Mesothelial cell of epicardium (in vitro differentiated cells): ENCODE measurements at places on chromosomes 2 and 18.

DNA sequence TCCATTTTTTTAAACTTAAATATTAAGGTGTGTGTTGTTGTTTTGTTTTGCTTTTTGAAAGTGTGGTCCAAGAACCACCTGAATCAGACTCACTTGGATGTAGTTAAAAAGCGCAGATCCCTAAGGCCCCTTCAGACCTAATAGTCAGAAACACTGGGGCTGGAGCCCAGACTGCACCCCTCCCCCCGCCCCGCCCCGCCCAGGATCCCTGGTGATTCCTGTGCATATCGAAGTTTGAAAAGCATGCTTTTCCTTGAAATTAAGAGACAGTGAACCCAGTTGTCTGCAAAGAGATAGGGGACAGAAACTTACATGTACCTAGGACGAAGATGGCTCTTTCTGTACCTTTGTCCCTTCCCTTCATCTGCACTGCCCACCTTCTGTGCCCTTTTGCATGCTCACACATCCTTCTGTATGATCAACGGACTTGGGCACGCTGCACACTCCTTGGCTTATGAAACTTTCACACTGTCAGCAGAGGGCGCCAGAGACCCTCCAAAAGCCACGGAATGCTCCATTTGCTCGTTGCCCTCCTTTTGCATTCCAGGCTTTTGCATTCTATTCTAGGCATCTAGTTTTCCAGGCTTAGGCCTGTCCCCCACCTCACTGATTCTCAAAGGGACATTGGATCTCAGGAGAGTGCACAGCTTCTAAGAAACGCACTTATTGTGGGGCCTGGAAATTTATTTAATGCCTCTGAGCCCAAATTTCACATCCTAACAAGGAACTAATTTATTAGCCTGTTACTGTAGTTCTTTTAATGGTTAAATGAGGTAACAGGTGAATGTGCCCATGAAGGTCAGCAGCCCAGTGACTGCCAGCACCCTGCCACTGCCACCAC lies 32.8 kb upstream of the SLC14A1 start:
- DNase-seq, result peak; percentile 84

DNA sequence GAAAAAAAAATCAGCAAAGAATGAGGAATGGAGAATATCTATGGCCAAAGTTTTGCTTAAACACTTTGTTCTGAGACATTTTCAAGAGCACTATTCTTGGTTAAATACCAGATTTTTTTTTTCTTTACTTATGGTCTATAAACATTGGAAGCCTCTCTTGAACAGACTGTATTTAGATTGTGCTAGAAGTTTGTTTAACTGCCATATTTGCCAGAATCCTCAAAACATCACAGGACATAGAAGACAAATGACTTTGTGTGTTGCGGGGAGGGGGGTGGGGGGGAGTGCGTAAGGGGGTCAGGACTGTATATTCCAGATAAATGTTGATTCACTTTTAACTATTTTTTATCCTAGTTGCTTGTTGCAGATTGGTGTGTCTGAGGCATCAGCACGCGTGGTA lies 262.0 kb downstream of the MEIS1 start:
- no peak for DNase-seq

DNA sequence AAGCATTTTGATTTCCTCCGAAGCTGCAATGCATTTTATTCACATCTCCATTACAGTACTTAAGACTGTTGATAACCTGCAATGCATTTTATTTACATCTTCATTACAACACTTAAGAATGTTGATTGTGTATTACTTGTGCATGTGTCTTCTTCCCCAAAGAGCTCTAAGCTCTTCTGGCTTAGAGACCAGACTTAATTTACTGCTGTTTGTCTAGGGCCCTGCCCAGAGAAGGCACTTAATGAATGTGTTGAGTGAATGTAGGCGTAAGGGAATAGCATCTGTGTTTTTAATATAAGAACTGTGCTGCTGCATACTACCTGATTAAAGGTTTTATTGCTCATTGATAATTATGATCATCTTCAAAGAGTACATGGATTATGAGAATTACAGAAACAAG lies 295.6 kb downstream of the ZNF385B start:
- DNase-seq, result no peak

DNA sequence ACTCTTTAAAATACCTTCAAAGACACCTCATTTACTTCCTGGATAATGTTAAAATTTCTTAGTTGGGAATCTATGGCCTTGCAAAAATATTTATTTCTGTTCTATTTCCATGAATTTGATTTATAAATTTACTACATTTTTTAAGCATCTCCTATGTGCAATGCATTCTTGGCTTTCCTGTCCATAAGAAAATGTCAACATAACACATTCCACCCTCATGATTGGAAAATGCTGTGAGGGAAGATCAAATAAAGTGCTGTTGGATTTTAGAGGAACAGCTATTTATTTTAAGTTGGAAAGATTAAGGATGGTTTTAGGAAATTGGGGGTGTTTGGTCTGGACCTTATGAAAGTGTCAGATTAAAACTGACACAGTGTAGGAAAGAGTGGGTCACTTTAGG lies 45.4 kb upstream of the MC4R start:
- no peak for DNase-seq

DNA sequence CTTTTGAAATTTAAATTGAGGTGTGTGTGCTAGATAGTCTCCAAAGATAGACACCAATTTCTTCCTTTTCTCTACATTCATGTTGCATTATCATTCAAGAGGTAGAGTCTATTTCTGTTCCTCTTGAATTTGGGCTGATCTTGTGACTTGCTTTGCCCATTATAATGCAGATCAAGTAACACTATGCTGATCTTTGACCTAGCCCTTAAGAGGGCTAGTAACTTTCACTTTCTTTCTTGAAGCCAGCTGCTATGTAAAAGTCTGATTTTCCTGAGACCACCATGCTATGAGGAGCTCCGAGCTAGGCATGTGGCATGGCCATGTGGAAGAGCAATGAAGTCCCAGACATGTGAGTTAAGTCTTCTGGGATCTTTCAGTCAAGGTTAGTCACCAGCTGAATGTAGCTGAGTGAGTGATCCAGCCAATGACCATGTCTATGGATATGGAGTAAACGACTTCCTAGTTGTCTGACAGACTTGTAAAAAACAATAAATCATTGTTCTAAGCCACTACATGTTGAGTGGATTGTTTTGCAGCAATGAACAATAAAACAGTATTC lies 189.4 kb upstream of the CWC22 start:
- DNase-seq, result no peak

- peak; percentile 54 for DNase-seq
Observed at GRCh38 chr2:205680067-205680466, 2.2 kb upstream of the NRP2 start.

GRCh38 chr2:37875403-37875906 lies 49.6 kb upstream of the RMDN2 start:
- no peak for DNase-seq

- no peak for DNase-seq
Observed at GRCh38 chr2:201135386-201135785, 19.4 kb downstream of the CFLAR start.

DNA sequence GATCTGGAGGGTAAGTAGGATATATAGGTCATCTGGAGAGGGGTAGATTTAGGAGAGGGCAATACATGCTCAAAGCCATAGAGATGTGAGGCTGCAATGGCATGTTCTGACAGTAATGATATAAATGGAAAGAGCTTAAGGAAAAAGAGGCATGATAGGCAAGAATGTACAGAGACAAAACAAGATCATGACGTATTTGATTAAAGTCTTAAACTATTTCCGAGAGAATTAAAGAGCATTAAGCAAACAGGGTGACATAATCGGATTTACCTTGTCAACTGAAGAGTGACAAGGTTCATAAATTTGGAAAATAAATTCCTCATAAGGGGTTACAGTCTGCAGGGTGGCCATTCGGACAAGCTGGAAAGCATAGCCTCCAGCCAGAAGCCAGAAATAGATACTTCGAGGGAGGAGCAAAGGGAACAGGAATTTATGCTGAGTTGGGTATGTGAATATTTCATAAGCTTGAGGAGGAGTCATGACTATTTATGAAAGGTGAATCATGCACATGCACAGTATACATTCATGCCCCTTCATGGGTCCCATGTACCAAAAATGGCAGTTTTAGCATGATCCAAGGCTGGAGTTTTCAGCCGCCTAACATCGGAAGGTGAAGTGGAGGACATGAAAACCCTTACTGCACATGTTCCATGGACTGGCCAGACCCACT lies 396.2 kb upstream of the VWC2L start:
- DNase-seq, result no peak

- no peak for DNase-seq
Observed at GRCh38 chr2:124131276-124131675, 106.2 kb downstream of the CNTNAP5 start.

- no peak for DNase-seq
Observed at GRCh38 chr2:126645211-126645618, 10.7 kb upstream of the GYPC start.

- DNase-seq, result no peak
Observed at GRCh38 chr2:142714600-142714999, 162.9 kb upstream of the KYNU start.

DNA sequence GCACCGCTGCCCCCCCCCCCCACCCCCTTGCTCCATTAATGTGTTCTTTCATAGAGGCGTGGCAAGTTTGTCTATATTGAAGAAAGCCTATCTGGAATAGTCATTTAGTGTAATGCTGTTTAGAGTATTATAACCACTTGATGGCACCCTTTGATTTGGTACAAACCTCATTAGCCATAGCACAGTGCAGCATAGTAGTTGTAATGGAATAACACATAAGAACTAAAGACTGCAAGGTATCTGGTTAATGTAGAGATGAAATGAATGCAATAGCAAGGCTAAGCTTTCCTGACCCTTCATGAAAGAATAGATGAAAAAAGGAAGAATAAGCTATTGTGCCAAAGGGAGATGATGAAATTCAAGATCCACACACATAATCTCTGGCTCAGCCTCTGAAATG lies 81.9 kb downstream of the EHBP1 start:
- no peak for DNase-seq

GRCh38 chr18:25229081-25229480 lies 122.9 kb downstream of the ZNF521 start:
- no peak for DNase-seq

DNA sequence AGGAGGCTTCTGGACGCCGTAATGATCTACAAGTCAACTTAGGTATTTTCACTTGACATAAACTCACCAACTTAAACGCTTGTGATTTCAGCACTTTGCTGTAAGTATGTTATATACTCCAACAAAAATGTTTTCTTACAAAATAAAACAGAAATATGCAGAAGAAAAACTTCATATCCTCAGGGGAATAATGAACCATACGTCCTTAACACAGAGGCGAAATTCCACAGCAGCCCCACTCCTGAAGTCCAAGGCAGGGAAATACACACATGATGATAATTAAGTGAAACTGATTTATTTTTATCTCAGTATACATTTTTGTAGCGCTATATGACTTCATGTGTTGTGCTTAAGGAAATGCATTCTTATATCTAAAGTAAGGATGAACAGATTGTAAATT lies 335.4 kb upstream of the VWC2L start:
- no peak for DNase-seq

DNA sequence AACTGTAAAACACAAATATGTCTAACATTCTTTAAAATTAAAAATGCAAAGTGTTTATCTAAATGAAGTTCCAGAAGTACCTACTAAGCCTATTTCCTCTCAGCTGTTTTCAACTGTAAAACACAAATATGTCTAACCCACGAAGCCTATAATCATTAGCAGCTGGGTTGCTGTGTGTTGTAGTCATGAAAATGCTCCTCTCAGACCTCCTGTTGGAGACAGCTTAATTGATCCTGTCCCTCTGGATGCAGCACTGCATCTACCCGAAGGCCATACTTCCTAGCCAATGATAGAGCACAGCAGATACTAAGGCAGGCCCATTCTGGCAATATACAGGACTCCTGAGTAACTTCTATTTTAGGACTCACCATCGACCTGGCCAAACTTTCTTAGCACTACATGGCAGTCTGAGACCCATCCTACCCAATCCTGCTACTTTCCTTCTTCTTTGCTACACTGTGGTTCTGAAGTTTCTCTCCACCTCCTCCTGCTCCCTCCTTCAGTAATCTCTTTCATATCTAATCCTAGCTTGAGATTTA lies 92.5 kb upstream of the RBBP8 start:
- no peak for DNase-seq

DNA sequence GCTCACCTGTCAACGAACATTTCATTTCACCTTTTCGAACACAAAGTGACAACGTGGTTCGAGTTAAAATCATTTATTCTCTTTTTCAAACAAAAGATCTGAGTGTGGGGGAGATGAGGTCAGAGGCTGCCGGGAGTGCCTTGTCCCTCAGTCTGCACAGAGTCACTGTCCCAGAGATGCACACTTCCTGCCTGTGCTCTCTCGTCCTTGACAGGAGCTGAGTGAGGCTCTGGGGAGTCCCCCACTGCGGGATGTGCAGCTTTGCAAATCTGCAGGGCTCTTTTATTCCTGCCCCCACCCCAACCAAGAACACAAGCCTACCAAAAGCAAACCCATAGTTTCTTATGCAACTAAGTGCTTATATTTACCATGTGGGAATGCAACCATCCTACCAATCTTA lies 497.8 kb downstream of the EIPR1 start:
- no peak for DNase-seq

DNA sequence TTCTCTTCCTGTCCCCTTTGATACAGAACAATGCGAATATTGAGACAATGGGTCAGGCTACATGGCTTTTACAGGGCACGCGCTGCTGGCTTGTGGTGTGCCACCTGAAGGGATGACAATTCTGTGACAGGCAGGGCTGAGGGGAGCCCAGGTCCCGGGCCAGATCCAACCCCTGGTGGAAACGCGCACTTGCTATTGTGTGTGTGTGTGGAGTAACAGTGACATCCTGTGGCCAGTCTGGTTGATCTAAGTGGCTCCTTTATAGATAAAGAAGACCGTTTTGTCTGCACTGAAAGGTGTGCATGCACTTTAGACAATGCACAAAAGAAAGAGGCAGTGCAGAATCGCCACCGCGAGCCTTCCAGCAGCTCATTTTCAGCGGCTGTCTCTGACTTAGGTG lies 273.6 kb downstream of the HRH4 start:
- peak; percentile 41 for DNase-seq

GRCh38 chr2:5691985-5692529 lies at the start of gene SOX11:
SOX11 (plus strand) TSS chr2:5692384; CDS start chr2:5692722, 338 bp downstream.
- peak; percentile 98 for DNase-seq

DNA sequence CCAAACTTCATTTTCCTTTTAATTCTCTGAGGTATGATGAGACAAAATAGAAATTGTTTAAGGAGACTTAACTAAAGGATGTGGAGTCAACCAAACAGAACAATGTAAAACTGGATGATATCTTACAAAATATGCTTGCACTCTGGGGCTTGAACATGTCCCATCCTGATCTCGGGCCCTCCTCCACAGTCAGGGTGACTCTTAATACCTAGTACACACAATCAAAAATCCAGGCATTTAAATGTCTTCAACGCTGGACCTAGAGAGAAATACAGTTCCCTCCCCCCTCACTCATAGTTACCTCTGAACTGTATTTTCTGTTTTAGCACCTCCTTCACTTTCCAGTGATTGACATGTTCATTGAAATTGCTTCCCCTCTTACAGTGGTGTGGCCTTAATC lies 36.9 kb upstream of the SERPINB2 start:
- no peak for DNase-seq

- DNase-seq, result no peak
Observed at GRCh38 chr2:86787736-86788135, 3.0 kb downstream of the CD8A start.
